NK-92 treated with Interleukin-12 subunit alpha and Interleukin-12 subunit beta, amount 100 ng/mL, for 24 hours (cell line): ENCODE measurements at places on chromosomes 7 and 10.
A peak's percentile ranks its signal among the peaks of the same experiment; 100 is the strongest.

- DNase-seq, result no peak
These were observed 246.9 kb upstream of the KMT2E start for GRCh38 chr7:104767113-104767512.

DNA sequence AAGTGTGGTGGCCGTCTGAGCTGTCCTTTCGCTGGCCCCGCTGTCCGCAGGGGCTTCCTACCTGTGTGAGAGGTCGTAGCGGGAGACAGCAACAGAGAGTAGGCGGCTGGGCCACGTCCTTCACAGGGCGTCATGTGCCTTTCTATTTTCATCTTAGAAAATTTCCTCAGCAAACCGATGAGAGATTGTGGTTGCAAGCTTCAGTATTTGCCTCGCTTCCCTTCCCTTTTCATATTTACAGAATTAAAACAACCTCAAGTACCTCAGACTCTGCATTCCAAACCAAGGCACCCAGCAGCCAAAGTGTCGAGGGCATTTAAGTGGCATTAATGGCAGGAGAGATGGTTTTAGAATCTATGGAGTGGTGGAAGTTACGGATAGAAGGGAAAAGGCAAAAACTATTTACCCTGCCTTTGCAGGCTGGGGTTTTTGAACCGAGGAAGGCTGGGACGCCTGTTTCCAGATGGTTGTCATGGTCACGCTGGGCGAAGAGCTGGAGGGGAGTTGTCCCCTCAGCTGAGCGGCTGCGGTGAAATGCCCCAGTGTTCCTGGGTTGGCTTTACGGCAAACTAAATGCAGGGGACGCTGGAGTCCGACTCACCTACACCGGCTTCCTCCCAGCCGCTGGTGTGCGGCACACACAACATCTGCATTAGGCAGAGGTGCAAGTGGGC is 41.9 kb downstream of the WIPI2 start:
- no peak for DNase-seq

- no peak for DNase-seq
These were observed 77.9 kb downstream of the ZMIZ1 start for GRCh38 chr10:79146611-79147130.

- DNase-seq, result no peak
These were observed 36.5 kb downstream of the IL15RA start for GRCh38 chr10:5940807-5941218.

GRCh38 chr7:30708983-30709382 is 26.7 kb upstream of the CRHR2 start:
- no peak for DNase-seq

DNA sequence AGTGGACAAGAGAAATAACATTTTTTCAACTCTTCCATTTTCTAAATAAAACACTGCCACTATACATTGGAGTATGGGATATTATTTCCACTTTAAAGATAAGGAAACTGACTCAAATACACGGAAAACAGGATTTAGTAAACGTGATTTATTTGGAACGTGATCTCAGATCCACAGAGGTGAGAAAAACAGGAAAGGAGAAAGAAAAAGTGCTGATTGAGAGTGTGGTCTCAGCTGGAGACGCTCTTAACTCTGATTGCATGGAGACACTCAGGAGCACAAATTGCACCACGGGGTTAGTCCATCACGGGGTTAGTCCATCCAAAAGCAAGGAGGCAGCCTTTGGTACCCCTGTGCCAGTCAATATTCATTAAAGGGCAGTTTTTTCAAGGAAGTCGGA is 142.5 kb downstream of the GNAT3 start:
- DNase-seq, result no peak

DNA sequence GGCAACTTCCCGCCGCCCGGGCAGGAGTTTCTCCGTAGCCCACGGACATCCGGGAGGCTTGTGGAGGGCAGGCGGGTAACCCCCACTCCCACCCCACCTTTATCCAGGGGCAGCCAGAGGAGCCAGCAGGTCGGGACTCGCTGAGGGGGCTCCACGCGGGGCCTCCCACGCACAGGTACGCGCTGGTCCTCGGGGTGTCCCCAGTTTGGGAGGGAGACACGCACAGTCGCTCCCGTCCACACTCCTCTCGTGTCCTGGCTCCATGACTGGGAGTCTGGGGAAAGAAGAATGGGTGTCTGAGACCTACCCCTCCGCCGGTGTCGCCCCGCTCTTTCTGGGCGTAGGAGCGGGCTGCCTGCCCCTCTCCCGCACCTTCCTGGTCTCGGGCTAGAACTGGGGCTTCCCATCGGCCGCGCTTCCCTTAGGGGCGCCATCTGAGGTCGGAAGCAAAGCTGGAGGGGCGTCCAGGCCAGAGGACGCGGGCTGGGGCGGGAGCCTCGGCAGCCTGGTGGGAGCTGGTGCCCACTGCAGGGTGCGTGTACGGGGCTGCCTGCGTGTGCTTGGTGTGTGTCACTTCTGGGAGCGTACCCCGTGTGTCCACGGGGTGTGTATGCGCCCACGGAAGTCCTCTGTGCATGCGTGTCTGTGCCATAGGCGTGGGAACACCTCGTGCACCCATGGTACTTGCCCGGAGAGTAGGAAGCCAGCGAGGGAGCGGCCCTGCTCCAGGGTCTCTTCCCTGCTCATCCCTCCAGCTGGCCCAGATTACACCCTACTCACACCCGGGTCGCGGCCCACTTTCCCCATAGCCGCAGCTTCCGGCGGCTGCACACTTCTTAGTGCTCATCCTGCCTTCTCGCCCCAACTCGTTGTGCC is 73.0 kb upstream of the LEP start:
- DNase-seq, result no peak

GRCh38 chr10:12041766-12042408 is 722 bp downstream of the UPF2 start:
- DNase-seq, result no peak

GRCh38 chr10:88092973-88093372 is 229.5 kb downstream of the PTEN start:
- DNase-seq, result no peak

DNA sequence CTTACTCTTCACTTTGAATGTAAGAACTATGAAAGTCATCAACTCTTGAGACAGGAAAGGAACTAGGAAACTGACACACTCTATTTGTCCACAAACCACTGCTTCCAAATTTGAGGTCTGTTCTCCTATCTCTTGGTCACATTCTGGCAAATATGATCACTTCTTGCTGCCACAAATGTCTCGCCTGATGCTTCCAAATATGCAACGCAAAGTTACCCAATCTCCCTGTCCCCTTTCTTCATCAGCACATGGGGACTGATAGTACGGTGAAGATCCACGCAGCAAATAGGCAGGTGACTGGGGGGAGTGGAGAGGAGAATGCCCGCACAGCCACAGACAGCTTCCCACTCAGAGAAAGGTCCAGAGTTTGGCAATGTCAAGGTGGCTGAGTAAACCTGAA is 92.6 kb upstream of the TCF7L2 start:
- no peak for DNase-seq

- no peak for DNase-seq
These were observed 139.8 kb downstream of the CELF2 start for GRCh38 chr10:11157292-11158076.

DNA sequence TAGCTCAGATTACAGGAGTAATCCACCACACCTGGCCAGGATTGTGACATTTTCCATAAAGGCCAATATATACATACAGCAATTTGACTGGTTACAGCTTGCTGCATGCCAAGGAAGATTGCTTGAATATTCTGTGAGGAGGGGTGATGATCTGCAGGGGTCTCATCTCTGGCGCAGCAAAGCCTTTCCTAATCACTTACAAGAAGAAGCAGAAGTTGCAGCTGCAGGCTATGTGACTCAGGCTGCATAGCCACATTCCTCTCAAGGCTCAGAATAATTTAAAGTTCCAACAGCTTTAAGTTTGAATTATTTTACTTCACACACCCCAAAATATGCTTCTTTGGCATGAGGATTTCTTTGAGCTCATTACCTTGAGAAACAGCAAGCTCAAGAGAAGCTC is 11.4 kb upstream of the RASGEF1A start:
- DNase-seq, result no peak

DNA sequence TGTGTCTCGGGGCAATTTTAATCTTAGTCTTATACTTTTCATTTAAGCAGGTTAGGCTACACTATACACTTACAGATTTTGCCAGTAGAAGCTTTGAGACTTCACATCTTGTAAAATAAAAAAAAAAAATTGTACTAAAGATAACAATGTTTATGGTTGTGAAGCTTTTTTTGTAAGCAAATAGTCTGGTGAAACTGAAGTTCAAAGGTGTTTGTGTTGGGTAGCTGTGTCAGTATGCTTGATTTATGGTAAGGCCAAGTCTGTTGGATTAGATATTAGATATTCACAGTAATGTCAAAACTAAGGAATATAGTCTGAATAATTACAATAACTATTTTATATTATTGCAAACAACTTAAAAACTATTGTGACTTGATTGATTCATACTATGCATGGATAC is 31.0 kb upstream of the PRSS1 start:
- DNase-seq, result no peak

DNA sequence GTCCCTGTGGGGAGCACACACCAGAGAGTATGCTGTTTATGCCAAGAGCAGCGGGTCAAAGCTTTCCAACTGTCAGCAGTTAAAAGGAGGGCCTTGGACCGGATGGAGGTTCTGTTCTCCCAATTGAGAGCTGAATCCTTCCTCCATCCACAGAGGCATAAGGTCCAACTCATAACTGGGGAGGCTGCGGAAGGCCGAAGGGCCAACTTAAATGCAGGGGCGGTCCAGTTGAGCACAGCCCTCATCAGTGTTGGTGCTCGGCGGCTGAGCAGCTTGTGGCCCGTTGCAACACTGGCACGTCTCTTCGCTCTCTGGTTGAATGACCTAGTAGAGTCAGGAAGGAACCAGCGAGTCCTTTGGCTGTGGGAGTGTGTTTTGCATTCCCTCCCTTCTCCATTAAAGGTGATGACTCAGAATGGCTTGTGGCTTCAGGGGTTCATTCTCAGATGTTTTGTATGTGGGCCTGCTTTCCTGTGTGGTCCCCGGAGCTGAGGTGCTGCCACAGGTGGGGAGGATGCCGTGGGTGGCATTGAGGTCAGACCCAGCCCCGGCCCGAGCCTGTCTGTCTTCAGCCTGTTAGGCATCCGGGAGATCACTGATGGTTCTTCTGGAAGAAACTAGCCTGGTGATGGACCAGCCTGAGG is 44.8 kb upstream of the DMBT1 start:
- peak; percentile 8 for DNase-seq

DNA sequence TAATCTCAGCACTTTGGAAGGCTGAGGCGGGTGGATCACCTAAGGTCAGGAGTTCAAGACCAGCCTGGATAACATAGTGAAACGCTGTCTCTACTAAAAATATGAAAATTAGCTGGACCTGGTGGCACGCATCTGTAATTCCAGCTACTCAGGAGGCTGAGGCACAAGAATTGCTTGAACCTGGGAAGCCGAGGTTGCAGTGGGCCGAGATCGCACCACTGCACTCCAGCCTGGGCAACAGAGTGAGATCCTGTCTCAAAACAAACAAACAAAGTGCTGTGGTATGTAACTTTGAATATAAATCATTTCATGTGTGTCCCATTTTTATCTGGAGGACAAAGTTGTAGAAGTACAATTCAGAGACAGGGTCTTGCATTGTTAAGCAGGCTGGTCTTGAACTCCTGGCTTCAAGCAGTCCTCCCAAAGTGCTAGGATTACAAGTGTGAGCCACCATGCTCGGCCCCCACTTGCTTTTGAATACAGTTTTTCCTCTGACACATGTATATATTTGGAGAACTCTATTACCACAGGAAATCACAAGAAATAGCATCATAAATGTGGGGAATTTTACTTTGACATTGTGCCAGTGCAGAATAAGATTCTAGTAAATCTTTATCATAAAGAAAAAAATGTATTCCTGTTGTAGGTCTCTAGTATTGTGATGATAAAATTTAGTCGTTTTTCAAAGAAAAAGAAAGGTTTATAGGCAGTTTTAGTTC is 32.6 kb downstream of the PTPN12 start:
- no peak for DNase-seq

DNA sequence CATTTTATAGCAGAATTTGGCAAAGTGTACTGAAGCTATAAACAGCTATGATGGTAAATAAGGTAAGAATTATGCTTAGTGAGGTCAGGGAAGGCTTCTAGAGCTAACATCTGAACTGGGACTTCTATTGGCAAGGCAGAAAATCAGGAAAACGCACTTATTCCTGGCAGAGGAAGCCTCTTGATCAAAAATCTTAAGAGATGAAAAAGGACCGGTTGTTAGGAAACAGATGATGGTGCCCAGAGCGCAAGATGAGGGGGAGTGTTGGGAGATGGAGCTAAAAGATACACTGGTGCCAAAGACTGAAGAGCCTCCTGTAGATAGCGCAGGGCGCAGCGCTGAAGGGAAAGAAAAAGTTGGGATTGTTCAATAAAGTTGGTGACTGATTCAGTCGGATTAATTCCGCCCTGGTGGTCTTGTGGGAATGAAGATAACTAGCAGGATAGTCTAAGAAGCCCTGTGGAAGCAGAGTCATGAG is 550 bp upstream of the CALU start:
- no peak for DNase-seq

GRCh38 chr10:32147730-32148129 is 91.5 kb upstream of the KIF5B start:
- DNase-seq, result no peak

DNA sequence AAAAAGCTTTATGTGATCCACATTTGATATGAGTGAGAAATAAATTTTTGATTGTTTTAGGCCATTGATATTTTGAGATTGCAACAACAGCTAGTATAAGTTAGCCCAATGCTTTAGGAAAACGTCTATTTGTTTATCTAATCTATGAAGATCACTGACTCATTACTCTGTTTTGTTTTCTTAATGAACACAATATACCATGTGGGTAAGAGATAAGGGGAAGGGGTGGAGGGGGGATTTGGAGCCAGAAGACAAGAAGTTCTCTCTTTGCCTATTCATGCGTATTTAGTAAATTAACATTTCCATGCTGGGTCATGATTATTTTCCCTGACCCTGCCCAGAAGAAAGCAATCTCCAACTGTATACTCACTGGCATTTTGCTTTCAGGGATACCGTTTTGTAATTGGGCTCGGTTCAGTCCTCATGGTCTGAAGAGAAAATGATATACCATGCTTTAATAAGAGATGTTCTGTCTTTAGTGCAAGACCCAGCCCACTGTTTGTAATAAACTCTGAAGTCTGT is 359.5 kb upstream of the NPSR1 start:
- DNase-seq, result no peak

DNA sequence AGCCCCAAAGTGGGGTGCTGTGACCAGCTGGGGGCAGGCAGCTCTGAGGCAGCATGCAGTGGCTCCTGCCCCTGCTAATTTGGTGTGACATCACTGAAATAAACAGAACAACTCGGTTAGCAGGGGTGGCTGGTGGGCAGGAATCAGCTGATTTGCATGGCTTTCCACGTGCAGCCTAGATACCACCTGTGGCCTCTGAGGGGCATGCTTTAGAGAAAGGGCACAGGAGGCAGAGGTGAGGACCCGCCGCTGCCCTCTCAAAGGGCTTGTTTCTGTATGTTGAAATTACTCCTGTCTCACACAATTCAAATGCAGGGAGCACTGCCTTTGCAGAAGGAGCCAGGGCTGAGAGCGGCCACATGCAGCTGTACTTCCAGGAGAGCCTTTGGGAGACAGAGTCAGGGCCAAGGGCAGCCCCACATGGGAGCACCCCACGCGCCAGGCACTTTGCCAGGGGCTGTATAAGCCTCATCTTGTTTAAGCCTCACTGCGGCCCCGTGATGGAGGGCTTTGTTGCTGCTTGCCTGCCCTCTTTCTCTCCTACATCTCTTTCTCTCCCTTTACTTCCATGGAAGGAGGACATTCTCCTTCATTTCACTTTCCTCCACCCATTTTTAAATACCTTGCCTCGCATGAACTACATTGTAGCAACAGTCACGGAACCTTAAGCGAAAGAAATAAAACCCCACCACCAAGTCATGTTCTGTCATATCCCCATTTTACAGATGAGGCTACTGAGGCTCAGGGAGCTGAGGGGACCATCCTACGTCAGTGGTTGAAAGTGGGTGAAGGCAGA is 137.7 kb downstream of the ZMIZ1 start:
- no peak for DNase-seq

GRCh38 chr10:86190291-86190690 is 176.3 kb downstream of the GRID1 start:
- no peak for DNase-seq
